AG09309 (cell line): ENCODE measurements at places on chromosomes 1 and 21.

- no peak for DNase-seq
Measured at GRCh38 chr1:203609979-203610493, 16.6 kb upstream of the ATP2B4 start.

GRCh38 chr21:29187944-29188343, 57.5 kb downstream of the MAP3K7CL start:
- DNase-seq = peak; percentile 73

- DNase-seq = peak; percentile 74
Measured at GRCh38 chr1:193408782-193409293, 222.4 kb upstream of the B3GALT2 start.

GRCh38 chr1:31702836-31703404, 897 bp downstream of the COL16A1 start:
- no peak for DNase-seq

- no peak for DNase-seq
Measured at GRCh38 chr1:64525116-64525686, 55.3 kb downstream of the CACHD1 start.

DNA sequence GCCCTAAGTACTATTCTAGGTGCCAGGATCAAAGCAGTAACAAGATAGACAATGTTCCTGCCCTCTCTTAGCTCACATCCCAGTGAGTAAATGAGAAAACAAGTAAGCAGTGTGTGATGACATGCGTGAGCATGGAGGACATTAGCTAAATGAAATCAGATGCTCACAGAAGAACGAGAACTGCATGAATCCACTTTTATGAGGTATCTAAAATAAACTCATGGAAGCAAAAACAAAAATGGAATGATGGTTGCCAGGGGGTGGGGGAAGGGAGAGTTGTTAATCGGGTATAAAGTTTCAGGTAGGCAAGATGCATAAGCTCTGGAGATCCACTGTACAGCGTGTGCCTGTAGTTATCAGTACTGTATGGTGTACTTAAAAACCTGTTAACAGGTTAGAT, 195.1 kb downstream of the HHAT start:
- peak; percentile 11 for DNase-seq

DNA sequence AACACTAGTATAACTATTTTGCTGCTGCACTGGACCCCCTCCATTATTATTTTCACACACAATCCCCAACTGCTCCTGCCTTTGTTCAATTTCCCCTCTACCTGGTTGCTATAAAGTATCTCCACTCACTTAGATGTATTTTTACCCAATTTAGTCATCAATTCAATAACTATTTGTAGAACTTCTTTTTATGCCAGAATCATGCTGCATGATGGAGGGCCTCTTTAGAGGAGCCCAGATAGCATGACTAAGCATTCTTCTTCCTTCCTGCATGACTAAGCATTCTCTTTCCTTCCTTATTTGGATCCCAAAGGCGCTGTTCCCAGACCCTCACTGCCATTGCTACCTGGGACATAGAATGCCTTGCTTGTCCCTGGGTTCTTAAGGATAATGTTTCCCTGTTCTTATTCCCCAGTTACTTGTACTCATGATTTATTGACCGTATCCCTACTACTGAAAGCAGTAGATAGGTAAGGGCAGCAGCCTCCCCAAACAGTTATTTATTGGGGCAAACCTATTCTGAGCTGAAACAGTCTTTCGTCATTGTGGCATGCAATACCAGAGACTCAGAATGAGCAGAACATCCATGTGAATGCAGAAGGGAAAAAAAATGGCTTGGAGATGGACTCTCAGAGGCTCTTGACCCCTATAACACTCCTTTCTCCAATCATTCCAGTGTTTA, 89.3 kb upstream of the AKT3 start:
- DNase-seq = no peak

DNA sequence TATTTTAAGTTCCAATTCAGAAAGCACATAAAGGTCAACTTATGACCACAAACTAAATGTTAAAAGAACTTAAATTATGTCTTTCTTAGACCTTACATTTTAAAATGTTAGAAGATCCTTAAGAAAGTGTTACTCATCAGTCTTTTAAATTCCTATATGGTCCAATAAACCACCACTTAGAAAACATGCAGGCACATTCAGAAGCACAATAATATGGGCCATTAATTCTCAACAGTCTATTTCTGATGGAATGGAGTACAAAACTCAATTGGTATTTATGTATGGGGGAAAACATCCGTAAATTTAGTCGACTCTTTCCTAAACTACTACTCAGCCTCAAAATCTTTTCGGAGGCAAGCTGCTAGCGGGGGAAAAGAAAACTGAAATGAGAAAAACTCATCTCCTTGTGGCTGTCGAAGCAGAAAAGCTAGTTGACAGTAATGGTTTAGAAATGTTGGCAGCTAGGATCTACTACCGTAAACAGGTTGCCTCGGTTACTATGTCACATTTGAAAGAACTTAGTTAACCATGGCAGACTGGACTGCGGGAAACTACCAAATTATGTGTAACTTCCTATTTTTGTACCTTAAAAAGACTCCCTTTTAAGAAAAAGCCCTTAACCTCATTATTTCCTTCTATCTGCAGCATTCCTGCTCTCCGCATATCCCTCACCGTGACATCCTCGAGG, 1.0 kb downstream of the TRMT1L start:
- no peak for DNase-seq

DNA sequence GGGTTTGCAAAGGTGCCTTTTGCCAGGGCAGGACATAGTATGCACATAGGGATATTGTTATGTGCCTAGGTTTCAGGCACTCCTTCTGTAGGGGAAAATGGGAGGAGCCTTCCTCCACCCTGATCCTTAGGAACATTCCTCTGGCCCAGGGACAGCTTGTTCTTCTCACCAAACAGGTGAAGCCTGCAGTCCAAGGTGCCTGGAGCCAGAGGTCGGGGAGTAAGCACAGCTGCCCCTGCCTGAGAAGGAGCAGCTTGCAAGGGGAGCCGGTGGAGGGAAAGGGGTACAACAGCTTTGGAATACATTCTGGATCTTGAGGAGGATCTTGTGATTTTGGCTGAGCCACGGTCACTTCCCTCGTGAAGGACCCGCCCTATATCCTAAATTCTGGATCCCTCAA, 82.4 kb upstream of the CD1D start:
- DNase-seq = no peak

GRCh38 chr1:178075333-178075732, 18.6 kb upstream of the RASAL2 start:
- no peak for DNase-seq

DNA sequence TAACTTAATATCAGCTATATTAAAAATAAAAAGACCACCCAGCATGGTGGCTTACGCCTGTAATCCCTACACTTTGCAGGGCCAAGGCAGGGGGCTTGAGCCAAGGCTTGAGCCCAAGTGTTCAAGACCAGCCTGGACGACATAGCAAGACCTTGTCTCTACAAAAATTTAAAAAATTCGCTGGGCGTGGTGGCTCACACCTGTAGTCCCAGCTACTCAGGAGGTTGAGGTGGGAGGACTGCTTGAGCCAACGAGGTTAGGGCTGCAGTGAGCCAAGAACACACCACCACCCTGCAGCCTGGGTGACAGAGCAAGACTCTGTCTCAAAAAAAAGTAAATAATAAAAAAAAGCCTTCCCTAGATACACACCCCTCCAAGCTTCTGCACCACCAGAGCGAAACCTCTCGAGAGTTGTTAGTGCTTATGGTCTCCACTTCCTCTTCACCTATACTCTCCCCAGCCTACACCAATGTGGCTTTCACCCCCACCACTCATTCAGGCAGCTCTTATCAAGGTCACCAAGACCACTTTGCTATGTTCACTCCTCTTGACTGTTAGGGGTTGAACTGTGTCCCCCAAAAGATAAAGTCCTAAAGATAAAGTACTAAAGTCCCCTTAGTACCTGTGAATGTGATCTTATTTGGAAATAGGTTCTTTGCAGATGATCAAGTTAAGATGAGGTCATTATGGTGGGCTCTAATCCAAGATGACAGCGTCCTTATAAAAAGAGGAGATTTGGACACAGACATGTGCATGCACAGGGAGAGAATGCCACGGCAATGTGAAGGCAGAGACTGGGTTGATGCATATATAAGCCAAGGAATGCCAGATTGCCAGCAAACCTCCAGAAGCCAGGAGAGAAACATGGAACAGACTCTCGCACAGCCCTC, 6.8 kb upstream of the PPP1R15B start:
- DNase-seq = no peak

GRCh38 chr1:203324105-203325025, 19.0 kb downstream of the BTG2 start:
- DNase-seq = no peak

DNA sequence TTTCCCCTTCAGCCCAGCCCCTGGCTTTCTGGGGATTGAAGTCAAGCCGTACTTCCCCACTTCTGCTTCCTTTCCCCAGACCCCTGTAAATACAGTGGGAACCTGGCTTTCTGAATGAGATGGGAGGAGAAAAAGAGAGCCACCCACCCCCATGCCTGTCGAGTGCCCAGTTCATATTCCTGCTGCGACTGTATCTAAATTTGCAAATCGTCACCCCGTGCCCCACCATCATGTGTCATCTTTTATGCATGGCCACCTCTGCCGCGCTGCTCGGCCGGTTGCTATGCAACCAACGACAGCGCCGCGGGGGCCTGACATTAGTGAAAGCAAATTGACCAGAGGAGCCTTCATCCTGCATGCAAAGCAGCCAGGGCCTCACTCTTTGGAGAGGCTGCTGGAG, 143.0 kb downstream of the ELAVL4 start:
- DNase-seq = no peak

- no peak for DNase-seq
Measured at GRCh38 chr21:46457801-46458314, 833 bp upstream of the DIP2A start.

- DNase-seq = no peak
Measured at GRCh38 chr1:44613941-44614340, 60.3 kb downstream of the TMEM53 start.

DNA sequence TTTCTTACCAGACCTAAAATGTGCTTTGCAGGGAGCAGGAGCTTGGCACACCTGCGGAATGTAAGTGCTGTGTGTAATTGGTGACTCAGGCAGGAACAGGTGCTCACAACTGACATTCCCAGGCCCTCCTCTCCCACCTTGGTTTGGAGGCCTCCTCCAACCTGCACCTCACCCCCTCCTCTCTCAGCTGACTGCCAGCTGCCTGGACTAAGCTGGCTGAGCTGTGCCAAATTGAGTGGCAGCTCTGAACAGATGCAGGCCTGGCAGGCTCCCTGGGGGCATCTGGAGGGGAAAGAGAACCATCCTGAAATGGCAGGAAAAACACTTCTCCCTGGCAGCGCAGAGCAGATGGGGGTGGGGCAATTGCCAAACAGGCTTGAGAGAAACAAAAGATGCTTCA, 91.7 kb upstream of the PGBD5 start:
- no peak for DNase-seq

GRCh38 chr1:192907545-192908243, 98.9 kb downstream of the RGS2 start:
- DNase-seq = no peak

GRCh38 chr1:109509176-109510134, at the start of gene AMIGO1:
Gene AMIGO1 (minus strand): TSS chr1:109509727. CDS start chr1:109508912, 815 bp downstream.
- no peak for DNase-seq

DNA sequence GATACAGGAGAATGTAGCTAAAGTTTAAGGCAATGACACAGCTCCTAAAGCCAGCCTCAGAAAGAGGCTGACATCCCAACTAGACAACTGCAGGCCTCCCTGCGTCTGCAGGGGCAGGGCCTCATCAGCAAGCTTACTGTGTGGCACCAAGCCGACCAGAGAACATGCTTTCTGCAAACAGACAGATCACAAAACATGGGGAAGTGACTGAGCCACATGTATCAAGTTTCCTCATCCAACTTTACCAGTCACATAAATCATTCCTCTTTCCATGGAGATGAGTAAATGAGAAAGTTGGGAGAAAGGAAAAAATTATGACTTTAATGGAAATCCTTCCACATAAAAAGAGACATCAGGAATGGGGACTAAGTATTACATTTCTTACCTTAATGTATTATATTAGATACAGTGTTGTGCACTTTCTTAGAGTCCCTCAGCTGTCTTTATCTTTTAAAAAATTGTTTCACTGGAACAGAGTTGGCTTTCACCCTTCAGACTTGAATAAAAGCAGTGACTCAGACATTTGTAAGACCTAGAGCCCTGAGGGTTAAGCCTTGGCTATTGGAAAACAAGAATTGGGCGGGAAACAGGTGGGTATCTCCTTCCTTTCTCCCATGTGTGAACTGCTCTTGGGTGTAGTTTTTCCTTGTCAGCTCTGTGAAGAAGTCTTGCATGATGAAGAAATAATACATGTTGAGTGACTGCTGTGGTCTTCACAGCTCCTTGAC, 305.7 kb upstream of the SNX7 start:
- no peak for DNase-seq

DNA sequence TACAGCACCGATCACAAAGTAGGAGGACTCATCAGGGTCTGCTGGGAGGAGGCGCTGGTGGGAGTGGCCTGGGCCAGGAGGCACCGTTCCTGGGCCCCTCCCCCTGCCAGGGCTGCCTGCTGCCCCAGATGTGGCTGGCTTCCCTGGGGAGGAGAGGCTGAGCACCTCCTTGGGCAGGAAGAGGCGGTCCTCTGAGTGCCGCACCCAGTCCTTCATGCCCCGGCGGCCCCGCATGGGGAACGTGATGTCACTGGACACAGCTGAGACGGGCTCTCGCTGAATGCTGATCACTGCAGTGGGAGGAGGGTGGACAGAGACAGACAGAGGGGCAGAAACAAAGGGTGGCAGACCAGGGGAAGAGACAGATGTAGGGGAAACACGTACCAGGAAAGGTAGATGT, 24.8 kb downstream of the ADGRB2 start:
- DNase-seq = no peak

DNA sequence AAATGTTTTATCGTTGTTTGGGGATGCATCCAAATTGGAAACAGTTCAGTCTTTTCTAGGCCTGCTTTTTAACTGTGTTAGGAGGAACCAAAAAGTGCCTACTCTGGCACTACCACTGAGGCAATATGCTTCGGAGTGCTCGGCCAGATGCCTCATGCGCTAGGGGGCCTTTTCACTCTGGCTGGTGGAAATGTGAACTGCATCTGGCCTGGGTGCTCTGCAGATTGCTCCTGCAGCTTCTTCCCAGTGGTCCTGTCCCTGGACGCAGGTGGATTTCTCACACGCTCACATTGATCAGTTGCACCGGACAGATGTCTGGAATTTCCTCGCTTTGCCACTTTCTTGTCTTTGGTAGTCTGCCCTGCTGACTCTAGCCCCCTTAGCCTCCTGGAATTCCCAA, 330.2 kb upstream of the FMN2 start:
- no peak for DNase-seq

- no peak for DNase-seq
Measured at GRCh38 chr1:205593532-205593931, 38.3 kb downstream of the ELK4 start.

- no peak for DNase-seq
Measured at GRCh38 chr1:43205671-43206070, 33.5 kb downstream of the CFAP57 start.

- no peak for DNase-seq
Measured at GRCh38 chr1:200226268-200226968, 183.4 kb downstream of the ZNF281 start.

GRCh38 chr21:33076600-33077329, 6.8 kb downstream of the OLIG1 start:
- no peak for DNase-seq
